EH (cell line): ENCODE measurements at places on chromosomes 16 and 17.

- peak; percentile 32 for DNase-seq
Observed at GRCh38 chr17:49365667-49366066, 3.6 kb upstream of the ZNF652 start.

- no peak for DNase-seq
Observed at GRCh38 chr16:55042556-55043432, 112.1 kb downstream of the IRX5 start.

- no peak for DNase-seq
Observed at GRCh38 chr17:77540975-77541374, 400.2 kb downstream of the SEC14L1 start.

GRCh38 chr17:70478902-70479301, 309.6 kb downstream of the KCNJ2 start:
- no peak for DNase-seq

- DNase-seq: no peak
Observed at GRCh38 chr17:2814481-2815341, 18.5 kb downstream of the RAP1GAP2 start.

DNA sequence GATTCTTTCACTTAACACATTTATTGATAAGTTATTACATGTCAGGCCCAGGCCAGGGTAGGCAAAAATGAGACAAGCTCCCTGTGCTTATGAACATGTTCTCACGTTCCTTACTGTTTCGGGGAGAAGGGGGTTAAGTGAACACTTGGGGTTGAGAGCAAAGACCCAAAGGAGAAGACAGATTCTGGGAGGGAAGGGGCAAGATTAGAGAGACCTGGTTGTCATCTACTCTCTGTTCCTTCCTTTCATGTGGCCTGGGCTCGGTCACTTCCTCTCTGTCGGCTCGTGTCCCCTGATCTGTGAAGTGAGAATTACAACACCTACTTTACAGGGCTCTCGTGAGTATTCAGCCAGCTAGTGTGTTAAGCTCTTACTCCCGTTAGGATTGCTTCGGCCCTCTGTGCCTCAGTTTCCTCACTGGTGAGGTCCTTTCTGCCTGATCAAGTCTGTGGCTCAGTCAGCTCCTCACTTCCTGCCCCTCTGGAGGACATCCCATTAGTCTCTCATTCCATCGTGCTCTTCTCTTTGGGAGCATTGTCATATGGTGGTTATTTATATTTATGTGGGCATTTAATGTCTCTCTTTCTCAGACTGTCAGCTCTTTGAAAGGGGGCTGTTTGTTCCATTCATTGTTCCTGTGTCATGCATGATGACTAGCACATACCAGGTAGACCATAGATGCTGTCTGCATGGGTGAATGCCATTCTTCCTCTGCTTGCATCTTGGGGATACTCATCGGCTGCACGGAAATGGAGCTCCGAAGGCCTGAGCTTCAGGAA, 38.9 kb downstream of the PLCG2 start:
- no peak for DNase-seq

- peak; percentile 99 for DNase-seq
Observed at GRCh38 chr17:21043296-21044232, 753 bp upstream of the USP22 start.

DNA sequence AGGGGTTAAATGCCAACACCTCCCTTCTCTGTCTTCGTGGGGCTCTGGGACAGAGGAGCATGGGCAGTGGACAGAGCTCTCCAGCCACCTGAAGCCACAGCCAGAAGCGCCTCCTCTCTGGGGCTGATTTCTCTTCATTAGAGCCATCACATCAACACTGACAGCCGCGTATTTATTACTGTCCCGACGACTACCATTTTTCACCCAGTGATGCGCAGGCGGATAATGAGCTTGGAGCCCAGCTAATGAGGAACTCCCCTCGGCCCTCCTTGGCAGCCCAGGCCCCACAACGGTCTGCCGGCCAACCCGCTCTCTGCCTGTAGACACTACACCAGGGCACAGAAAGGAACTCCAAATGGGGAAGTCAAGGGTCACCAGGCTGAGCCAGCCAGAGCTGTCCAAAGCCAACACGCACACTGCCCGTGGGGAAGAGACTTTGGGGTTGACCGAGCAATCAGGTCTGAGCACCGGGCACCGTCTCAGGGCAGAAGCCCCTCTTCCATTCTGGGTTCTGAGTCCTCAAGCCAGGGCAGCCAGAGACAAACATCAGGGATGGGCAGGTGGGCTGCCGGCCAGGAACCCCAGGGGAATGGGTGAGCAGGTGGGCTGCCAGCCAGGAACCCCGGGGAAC, 13.2 kb downstream of the SDK2 start:
- no peak for DNase-seq

DNA sequence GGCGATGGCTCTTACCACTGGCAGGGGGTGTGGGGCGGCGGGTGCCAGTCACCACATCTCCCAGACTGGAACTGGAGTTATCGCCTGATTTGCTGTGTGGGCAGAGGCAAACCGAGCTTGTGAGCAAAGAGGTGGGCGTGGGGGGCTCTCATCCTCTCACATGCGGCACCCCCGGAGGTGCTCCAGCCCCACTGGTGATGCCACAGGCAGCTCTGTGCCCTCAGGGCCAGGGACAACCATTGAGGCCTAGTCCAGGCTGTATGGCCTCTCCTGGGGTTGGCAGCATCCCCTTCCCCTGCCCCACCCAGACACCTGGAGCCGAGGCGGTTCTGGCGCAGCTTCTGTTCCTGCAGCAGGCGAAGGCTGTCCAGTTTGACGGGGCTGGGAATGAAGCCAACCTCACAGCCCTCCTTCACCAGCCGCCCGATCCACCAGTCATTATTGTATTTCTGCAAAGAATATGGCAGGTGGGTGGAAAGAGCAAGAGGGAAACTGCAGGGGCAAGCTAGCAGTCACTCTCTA, 10.9 kb downstream of the CACNB1 start:
- no peak for DNase-seq

GRCh38 chr16:71622088-71622487, 3.9 kb upstream of the MARVELD3 start:
- DNase-seq: no peak

- no peak for DNase-seq
Observed at GRCh38 chr17:7882629-7883028, 6.0 kb upstream of the CHD3 start.

GRCh38 chr17:80082403-80083135, 18.8 kb upstream of the GAA start:
- peak; percentile 74 for DNase-seq

GRCh38 chr17:21542991-21543390, 149.3 kb upstream of the KCNJ18 start:
- DNase-seq: no peak

- no peak for DNase-seq
Observed at GRCh38 chr16:63653044-63653839, 1468.6 kb downstream of the CDH11 start.

DNA sequence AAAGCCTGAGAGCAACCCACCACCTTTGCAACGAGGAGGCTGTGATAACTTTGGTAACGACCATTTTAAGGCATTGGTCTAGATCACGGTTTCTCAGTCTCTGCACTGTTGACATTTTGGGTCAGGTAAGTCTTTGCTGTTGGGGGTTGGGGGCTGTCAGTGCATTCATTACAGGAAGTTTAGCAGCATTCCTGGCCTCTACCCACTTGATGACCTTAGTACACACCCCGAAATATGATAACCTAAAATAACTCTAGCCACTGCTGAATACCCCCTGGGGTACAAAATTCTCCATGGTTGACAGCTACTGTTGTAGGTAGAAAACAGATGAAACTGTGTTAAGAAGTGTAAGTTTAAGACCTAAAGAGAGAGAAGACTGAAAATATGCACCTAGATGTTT, 36.3 kb downstream of the ADAMTS18 start:
- no peak for DNase-seq
